GOT3 (cell line): ENCODE measurements at places on chromosomes 12 and 14.

GRCh38 chr12:109863847-109864712 is 16.3 kb downstream of the GLTP start:
- DNase-seq: no peak

DNA sequence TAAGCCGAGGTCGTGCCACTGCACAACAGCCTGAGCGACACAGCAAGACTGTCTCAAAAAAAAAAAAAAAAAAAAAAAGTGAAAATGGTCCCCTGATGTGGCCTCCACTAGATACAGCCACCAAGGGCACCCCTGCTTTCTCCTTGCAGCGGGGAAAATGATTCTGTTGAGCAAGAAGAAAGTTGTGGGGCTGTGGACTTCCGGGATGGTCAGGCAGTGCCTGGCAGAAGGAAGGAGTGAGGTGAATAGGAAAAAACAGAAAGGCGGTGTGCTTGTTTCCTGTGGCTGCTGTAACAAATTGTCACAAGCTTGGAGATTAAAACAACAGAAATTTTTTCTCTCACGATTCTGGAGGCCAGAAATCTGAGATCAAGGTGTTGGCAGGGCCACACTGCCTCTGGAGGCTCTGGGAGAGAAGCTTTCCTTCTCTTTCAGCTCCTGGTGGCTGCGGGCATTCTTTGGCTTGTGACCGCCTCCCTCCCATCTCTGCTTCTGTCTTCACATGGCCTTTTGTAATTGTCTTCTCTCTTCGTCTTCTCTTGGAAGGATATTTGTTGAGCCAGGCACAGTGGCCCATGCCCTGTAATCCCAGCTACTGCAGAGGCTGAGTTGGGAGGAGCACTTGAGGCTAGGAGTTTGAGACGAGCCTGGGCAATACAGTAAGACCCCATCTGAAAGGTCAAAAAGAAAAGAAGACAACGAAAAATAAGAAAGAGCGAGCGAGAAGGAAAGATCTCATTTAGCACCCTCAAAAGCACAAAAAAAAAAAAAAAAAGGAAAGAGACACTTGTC is 116.6 kb upstream of the MED13L start:
- no peak for DNase-seq

- no peak for DNase-seq
Observed at GRCh38 chr14:85439696-85440328, 90.1 kb upstream of the FLRT2 start.

DNA sequence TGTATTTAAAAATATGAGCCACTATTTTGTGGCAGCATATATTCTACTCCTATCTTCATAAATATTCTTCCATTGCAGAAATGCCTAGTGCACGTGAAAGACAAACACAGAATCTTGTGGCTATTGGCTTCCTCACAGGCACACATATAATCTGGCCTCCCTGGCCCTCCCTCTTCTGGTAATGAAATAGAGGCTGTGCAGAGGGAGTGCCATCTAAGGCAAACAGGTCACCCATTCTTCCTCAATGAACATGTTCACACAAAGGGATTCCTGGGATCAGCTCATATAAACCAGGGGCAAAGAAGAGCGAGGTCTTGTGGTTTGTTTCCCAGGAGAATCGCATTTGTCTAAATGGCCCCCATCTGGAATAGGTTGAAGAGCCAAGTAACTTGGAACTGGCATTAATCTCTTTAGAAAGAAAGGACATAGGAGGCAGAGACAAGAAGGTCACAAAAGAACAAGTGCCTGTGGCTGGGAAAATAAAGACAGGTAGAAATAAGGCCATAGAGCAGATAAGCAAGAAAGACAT is 171.6 kb upstream of the PTPRQ start:
- DNase-seq: no peak

- no peak for DNase-seq
Observed at GRCh38 chr14:88352698-88353097, 29.6 kb upstream of the KCNK10 start.

GRCh38 chr12:52692254-52692653 is 11.1 kb downstream of the KRT77 start:
- no peak for DNase-seq

GRCh38 chr12:82682326-82682725 is 4.4 kb upstream of the TMTC2 start:
- DNase-seq: no peak

DNA sequence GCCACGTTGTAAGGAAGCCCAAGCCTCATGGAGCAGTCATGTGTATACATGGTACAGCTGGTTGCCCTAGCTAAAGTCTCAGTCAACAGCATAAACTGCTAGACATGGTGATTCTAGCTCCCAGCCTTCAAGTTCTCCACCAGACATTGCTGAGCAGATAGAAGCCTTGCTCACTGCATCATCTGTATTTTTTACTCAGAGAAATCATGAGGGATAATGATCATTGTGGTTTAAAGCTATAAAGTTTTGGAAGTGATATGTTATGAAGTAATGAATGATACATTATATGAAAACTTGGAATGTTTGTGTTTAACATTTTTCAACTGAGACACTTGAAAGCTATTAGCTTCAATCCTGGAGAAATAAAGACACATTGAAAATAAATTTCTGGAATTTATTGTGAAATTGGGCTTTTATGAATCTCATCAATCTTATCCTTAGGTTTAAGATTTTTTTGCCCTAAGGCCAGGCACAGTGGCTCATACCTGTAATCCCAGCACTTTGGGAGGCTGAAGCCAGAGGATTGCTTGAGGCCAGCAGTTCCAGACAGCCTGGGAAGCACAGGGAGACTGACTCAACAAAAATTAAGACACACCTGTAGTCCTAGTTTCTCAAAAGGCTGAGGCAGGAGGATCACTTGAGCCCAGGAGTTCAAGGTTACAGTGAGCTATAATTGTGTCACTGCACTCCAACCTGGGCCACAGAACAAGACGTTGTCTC is 5.6 kb upstream of the NFATC4 start:
- no peak for DNase-seq

- DNase-seq: no peak
Observed at GRCh38 chr14:65042296-65042695, 55.6 kb downstream of the FNTB start.

- no peak for DNase-seq
Observed at GRCh38 chr12:110102255-110102654, 21.9 kb upstream of the IFT81 start.

GRCh38 chr14:68654471-68654941 is 138.4 kb downstream of the ZFP36L1 start:
- no peak for DNase-seq
